NCI-H2171 treated with DMSO at 0.1 percent for 48 hours (cell line): ENCODE measurements at places on chromosomes 3 and 15.

DNA sequence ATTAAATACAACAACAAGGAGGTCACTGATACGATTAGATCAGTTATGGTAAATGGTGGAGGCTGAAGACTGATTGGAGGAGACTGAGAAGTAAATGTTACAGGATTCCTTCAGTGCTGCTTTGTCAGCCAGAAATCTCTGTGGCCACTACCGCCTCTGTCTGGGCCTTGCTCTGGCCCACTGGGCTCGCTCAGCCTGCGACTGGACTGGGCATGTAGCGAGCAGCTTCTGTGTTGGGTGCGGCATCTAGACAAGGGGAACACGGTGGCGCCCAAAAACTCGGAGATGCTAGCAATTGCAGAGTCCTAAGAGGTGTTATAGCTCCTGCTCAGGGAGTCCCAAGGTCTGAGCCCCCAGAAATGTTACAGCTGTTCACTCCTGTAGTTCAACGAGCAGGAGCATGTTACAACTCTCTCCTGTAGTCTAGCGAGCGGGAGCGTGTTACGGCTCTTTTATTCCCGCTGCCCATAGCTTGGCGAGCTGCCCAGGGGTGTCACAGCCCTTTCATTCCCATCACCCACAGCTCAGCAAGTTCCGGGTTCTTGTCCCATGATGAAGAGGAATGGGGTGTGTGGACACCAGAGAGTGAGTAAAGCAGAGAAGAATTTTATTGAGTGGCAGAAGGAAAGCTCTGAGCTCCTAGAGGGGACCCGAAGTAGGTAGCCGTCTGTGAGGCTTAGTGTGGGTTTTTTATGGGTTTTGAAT is 24.7 kb downstream of the SLC15A2 start:
- DNase-seq = no peak

- no peak for DNase-seq
Measured at GRCh38 chr3:124579641-124580040, 150.6 kb upstream of the UMPS start.

- no peak for DNase-seq
Measured at GRCh38 chr3:30676424-30677346, 70.3 kb downstream of the TGFBR2 start.

DNA sequence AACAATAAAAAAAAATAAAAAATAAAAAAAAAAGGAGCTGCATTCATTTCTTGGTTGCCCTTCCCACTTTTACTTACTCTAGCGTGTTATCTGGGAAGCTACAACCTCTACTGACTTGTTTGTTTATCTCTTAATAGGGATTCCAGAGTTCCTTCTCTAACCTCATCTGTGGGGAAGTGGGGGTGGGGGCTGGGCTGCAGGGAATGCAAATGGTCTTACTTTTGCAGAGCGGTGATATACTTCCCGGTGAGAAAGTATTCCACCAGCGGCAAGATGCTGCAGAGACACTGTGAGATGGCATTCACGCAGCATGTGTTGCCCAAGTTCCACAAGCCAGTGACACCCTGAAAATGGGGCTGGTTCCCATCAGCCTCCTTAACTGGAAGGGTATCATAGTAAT is 2.1 kb downstream of the USP50 start:
- DNase-seq = no peak

DNA sequence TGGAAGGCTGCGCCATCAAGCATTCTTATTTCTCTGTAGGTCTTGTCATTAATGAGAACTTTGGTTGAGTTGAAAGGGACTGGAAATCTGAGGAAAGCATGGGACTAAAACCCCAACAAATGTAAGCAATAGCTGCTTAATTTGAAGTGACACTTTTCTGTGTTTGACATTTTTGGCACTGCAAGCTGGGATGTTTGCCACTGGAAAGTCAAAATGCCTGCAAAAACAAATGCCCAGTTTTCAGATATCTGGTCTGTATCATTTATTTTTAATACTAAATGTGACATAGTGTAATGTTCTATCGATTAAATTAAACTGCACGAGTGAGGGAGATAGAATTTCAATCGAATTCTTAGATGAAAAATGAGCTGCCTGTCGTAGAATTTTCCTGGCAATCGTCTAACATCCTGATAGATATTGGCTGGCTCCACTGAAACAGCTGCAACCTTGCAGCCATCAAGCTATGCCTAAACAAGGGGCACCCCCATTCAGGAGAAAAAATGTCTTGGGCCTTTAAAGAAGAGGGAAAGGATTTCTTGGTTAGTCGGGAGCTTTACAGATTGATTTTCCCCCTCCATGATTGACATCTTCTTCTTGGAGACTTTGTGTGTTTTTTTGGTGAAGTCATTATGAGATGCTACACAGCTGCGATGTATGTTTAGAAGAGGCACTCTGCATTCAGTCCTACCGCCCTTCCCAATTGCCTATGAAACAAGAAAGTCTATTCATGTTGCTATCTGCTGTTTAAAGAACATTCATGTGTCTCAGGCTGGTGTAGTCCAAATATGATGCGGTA is 316.7 kb upstream of the TBL1XR1 start:
- DNase-seq = no peak

DNA sequence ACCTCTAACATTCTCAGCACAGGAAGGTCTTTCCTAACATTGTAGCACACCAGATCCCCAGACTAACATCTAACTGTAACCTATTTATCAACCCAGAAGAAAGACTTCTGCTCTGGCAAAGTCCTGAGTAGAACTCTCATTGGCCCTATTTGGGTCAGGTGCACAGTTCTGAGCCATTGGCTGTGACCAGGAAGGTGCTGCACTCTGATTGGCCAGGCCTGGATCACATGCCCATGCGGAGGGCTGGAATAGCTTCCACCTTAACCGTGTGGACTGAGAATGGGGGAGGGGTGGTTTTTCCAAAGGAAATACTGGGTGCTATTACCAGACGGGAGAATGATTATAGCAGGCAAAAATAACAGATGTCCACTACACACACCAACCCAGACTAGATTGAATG is 11.5 kb downstream of the FEZF2 start:
- DNase-seq = no peak

DNA sequence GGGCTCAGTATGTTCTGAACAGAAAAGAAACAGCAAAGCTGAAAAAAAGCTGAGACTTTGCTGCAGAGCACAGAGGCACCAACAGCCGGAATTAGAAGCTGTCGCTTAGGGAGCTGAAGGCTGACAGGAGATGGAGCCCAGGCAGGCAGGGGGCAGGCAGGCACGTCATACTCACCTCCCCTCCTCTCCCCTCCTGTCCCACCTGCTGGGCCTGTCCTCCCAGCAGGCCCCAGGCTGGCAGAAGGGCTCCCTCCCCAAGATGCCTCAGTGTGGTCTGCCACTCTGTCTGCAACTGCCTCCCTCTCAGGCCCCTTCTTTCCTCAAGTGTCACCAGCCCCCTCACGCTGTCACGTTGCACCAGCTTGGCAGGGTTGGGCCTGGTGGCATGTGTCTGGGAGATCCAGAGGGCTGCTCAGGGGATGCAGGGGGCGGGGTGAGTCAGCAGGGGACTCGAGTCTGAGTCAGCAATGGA is 3.2 kb upstream of the ANKRD63 start:
- DNase-seq = peak; percentile 78

DNA sequence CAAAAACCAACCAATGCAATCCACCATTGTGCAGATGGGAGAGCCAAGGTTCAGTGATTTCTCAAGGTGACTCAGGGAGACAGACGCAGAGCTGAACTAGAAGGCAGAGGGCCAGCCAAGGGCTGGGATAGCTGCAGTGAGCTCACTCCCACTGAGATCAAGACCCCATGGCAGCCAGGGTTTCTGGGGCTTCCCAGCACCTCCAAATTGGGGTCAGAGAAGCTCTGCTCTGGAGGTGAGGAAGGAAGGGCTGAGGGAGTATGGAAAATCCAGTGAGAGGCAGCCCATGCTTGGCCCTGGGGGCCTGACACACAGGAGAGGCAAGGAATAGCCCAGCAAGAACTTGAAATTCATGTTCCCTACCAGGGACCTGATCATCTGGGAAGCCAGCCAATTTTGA is 61.0 kb downstream of the ISG20 start:
- DNase-seq = peak; percentile 32

DNA sequence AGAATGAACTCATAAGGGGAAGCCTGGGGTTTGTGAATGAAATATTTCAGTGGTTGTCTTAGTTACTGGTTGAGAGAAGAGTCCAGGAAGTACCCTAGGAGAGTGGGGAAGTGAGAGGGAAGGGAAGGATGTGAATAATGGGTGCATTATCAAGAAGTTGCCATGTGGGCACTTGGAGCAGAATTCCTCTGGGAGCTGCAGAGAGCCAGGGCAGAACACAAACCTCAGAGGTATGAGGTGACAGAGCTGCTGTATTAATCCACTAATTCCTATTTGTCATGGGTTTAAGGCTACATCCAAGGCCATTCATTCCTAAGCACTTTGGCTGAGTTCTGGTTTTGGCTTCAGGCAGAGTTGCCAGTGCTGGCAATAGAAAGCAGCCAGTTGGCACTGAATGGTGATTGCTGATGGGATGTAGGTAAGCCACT is 29.0 kb downstream of the NDUFB4 start:
- no peak for DNase-seq

- no peak for DNase-seq
Measured at GRCh38 chr15:89971592-89971997, 29.5 kb upstream of the ZNF710 start.

- DNase-seq = no peak
Measured at GRCh38 chr3:122268257-122269024, 56.6 kb upstream of the CSTA start.

- DNase-seq = no peak
Measured at GRCh38 chr15:75841626-75842025, 1.6 kb upstream of the UBE2Q2 start.

DNA sequence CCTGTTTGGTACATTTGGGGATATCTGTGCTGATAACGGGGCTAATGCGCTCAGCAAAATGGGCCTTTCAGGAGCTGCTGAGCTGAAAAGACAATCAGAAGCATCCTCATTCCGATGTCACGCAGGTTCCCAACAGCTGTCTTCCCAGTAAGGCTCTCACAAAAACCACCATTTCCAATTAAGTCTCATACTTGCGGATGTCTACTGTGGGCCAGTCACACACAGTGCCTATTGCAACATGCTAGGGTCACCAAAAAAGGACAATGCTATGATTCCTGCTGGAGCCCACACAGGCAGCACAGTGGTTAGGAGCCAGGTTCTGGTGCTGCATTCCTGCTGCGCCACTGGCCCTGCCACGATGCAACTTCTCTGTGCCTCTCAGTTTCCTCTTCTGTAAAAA is 16.4 kb upstream of the LDHAL6B start:
- no peak for DNase-seq
